ENCODE measurements at places on chromosomes 11 and 22. TPM values are rescaled to one million over a fixed set of nuclear protein-coding genes. Genes with fewer than 3 reads are reported as not detected.

The MFRP gene
- not detected for total RNA-seq

The FAM83F gene
- total RNA-seq: not detected

The GLYATL1B gene
- not detected for total RNA-seq

The CCDC73 gene
- total RNA-seq: not detected

The KRTAP5-2 gene
- not detected for total RNA-seq

The OR10A2 gene
- not detected for total RNA-seq
